Activated T-helper 1 cell treated with anti-CD3 and anti-CD28 coated beads, Interleukin-2, amount 50 U/mL, for 16 hours (primary cell): ENCODE measurements at places on chromosomes 5 and 9.

- DNase-seq = no peak
These were observed 128.5 kb downstream of the NUDT12 start for GRCh38 chr5:103434057-103434456.

DNA sequence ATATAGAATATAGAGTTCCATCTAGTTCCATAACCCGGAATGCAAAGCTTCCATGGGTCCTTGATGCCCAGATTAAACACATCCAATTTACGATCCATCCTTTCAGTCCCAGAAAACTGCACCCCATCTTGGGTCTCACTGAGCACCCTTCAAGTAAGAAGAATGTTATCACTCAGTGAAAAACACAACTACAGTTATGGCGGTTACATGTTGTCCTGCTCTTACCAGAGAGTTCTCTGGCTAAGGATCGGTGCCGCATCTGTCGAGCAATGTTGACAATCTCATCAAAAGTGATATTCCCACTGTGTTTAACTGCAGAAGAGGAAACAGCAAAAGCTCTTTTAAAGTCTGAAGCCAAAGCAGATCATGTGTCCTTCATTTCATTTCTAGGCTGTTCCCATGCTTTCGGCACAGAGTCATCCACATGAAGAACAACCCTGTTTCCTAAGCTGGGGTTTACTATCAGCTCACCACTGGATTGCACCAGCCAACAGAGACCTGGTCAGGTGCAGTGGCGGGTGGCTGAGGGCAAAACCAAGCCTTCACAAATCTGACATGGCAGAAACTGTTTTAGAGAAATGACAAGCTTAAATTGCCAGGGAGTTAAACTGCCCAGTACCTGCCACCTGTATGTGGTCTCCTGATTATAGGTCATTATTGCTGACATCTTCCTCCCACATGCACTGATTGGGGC, 2.9 kb downstream of the RPL12 start:
- DNase-seq = no peak

- DNase-seq = no peak
These were observed 95.5 kb upstream of the PHYKPL start for GRCh38 chr5:178327931-178328711.

- DNase-seq = no peak
These were observed 427 bp downstream of the RBM27 start for GRCh38 chr5:146203872-146204192.

- no peak for DNase-seq
These were observed 15.4 kb downstream of the TMEM268 start for GRCh38 chr9:114626415-114627020.

- no peak for DNase-seq
These were observed 161.0 kb upstream of the TUT7 start for GRCh38 chr9:86515221-86515620.

- DNase-seq = no peak
These were observed 131.2 kb downstream of the RAB3C start for GRCh38 chr5:58714046-58714445.

GRCh38 chr5:116375926-116376325, 198.7 kb downstream of the SEMA6A start:
- DNase-seq = no peak

- no peak for DNase-seq
These were observed 39.8 kb downstream of the IARS1 start for GRCh38 chr9:92253656-92254055.

DNA sequence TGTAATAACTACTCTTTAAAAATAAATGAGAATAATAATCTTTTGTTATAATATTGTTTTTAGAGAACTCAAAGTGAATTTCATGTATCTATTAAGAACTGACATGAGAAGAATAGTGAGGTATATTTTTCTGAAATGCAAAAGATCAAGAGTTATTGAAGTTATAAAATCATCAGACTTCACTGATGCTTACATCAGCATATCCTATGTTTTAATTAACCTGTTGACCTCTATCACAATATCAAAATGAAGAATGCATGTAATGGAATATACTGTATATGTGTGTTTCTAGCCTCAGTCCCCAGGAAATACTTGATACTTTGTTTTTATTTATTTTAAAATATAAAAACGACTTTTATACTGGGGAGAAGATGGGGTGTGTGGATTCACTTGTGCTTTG, 533.1 kb downstream of the KCTD16 start:
- no peak for DNase-seq

DNA sequence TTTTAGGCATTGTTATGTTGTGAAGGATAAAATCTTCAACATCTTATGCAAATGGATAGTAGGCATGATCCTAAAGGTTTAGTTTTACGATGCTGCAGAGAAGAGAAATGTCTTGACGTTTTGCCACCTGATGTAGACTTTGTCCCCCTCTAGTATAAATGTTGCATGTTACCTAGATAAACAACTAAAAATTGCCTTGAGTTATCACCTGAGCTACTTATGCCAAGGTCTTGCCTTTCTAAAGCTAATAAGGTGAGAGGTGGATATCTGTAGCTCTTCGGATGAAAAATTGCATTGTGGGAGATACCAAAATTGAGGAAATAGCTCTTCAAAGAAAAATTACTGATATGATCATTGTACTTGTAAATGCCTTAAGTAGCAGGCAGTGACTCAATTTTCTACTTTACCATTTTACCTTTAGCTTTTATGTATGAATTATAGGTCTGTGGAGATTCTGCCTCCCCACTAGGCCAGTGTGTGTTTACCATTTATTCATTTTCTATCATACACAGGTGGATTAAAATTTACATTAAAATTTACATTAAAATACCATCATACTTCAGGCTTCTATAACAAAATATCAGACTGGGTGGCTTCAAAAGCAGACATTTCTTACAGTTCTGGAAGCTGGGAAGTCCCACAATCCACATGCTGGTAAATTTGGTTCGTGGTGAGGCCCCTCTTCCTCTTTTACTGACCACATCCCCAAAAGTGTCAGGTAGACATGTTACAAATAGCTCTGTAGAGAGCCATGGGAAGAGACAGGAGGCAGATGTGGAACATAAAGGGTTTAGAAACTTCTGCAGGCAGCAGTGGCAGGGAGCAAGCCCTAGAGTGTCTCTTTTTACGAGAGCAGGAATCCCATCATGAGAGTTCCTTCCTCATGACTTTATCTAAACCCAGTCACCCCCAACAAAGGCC, 100.7 kb upstream of the ERBIN start:
- DNase-seq = no peak

GRCh38 chr5:143524338-143524945, 121.0 kb upstream of the NR3C1 start:
- DNase-seq = no peak
